ENCODE measurements at places on chromosomes 7 and 10.

DNA sequence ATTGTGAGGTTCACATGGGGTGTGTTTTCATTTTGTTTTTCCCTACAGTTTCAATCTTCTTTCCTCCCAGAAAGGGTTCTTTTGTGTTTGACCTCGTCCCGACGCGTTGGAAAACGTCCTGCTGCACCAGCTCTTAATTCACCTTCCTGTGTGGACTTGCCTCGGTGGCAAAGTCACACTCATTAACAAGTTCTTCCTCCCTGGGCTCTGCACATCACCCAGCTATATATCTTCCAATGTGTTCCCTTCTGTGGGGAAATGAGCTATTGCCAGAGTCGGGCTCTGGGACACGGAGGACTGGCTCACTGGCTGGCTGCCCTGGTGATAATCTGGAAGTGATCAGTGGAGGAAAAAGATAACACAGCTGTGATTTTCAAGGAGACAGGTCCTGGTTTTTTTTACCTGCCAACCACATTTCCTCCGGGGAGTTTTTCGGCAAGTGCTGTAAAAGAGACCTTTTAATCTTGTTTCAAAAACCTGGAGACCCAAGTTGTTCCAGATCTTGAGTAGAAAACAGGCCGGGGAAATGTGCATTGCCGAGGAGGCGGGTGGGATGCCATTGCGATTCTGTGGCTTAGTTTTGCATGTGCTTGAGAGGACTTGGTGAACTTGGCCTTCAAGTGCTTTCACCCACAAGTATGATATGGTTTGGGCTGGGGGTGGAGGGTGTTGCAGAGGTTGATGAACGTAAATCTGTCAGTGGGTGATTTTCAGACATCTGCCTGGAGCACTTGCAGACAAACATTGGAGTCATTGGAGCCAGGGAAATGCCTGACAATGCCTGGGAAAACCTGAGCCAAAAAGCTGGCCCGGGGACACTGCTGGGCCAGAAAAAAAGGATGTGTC, 96.5 kb upstream of the CREB5 start:
- DNase-seq = peak; percentile 13
- no peak overlapping the region for H3K4me3 ChIP-seq
- H3K27me3 ChIP-seq = peaks cover 7% of the 10 kb centered on the region
- H3K27ac ChIP-seq = peak overlapping the region; percentile 84
- no peaks in the 10 kb centered on the region for H3K36me3 ChIP-seq

- no peaks in the 10 kb centered on the region for H3K27me3 ChIP-seq
- H3K4me1 ChIP-seq = peaks cover 5% of the 10 kb centered on the region
- DNase-seq = no peak
- H3K36me3 ChIP-seq = no peaks in the 10 kb centered on the region
- H3K4me3 ChIP-seq = no peak overlapping the region
Observed at GRCh38 chr7:28001896-28002295, 178.7 kb downstream of the JAZF1 start.

DNA sequence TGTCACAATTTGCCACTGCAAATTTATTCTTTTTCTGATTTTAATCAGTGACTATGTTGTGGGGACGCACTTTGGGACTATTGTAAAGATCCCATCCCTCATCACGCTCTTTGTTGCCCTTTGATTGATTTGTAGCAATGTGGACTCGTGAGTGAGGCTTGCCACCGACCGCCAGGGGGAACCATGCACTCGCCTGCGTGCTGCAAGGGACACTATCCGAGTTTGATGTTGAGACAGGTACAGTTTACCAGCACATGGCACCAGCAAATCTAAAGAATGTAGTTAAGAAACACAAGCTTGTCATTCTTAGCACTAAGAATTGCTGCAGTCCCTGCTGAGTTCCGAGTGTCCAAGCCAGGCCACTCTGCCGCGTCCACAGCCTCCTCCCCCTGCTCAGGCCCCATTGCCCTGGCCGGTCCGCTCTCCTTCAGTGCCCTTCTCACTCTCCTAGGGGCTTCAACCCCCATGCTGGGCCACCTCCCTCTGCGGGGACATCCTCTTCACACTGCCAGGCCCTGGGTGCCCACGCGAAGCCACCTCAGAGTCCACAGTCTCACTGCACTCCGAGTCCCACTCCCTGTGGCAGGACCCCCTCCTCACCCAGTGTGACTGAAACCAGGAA, 2.0 kb upstream of the SFTPA2 start:
- peak; percentile 78 for DNase-seq
- H3K4me1 ChIP-seq = peaks cover 10% of the 10 kb centered on the region
- peak overlapping the region; percentile 75 for H3K4me3 ChIP-seq
- no peak overlapping the region for H3K27ac ChIP-seq

- DNase-seq = no peak
- H3K4me1 ChIP-seq = no peaks in the 10 kb centered on the region
Observed at GRCh38 chr7:154484406-154484805, 432.2 kb downstream of the DPP6 start.

DNA sequence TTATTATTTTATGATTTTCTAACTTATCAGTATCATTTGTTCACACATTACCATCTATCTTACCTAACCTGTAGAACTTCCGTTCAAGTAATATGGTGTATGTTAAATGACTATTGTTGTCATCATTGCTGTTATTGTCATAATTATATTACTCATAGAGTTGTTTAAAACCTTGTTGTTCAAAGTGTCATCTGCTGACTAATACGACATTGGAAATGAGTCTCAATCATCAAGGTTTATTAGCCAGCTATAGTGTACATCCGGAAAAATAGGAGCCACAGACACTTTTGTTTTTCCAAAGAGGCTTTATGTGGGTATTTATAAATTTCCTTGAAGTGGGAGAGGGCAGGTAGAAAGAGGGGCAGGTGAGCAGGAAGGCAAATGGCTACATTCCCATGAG, 386.9 kb upstream of the LRRTM3 start:
- H3K27ac ChIP-seq = no peak overlapping the region
- DNase-seq = no peak
- H3K4me3 ChIP-seq = no peak overlapping the region
- H3K27me3 ChIP-seq = no peaks in the 10 kb centered on the region
- H3K36me3 ChIP-seq = no peaks in the 10 kb centered on the region

DNA sequence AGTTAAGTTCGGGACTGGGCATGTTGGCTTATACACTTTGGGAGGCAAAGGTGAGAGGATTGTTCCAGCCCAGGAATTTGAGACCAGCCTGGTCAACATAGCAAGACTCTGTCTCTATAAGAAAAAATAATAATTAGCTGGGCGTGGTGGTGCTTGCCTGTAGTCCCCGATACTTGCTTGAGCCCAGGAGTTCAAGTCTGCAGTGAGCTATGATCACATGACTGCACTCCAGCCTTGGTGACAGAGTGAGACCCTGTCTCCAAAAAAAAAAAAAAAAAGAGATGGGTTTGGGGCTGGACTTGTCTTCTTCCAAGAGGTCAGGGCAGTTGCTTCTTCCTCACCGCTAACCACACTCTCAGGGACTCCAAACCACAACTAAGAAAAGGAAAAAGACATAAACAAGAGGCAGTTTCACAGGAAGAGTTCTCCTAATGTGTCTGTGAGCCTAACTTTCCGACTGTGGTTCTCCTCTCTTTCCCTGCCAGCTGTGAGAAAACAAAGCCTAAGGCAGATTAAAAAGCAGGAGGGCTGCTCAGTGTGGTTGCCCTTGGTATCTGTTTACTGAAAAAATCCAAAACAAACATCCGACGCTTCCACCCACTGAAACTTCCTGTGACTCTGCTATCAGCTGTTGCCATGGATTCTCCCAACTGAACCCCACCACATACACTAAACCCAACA, 2.4 kb upstream of the SERPINE1 start:
- no peak for DNase-seq
- no peak overlapping the region for H3K4me3 ChIP-seq
- H3K4me1 ChIP-seq = peaks cover 57% of the 10 kb centered on the region
- H3K27me3 ChIP-seq = peaks cover 28% of the 10 kb centered on the region

GRCh38 chr10:96587264-96588059, 650 bp upstream of the TM9SF3 start:
- no peak overlapping the region for H3K27ac ChIP-seq
- no peak for DNase-seq
- H3K4me3 ChIP-seq = no peak overlapping the region
- H3K36me3 ChIP-seq = peaks cover 5% of the 10 kb centered on the region

DNA sequence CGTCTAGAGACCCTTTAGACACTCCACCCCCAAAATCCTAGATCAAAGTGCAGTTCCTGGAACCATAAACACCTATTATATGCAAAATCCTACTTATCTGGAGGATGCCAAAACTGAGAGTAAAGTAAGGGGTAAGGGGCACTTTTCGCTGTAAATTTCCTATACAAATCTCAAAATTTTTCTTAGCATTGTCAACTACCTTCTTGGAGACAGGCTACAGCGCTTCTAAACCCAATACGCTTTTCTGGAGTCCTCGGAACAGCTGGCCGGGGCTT, 10.4 kb downstream of the TWIST1 start:
- no peak overlapping the region for H3K27ac ChIP-seq
- H3K4me1 ChIP-seq = peaks cover 66% of the 10 kb centered on the region
- H3K36me3 ChIP-seq = no peaks in the 10 kb centered on the region
- peak overlapping the region; percentile 86 for H3K4me3 ChIP-seq
- peaks cover 90% of the 10 kb centered on the region for H3K27me3 ChIP-seq

DNA sequence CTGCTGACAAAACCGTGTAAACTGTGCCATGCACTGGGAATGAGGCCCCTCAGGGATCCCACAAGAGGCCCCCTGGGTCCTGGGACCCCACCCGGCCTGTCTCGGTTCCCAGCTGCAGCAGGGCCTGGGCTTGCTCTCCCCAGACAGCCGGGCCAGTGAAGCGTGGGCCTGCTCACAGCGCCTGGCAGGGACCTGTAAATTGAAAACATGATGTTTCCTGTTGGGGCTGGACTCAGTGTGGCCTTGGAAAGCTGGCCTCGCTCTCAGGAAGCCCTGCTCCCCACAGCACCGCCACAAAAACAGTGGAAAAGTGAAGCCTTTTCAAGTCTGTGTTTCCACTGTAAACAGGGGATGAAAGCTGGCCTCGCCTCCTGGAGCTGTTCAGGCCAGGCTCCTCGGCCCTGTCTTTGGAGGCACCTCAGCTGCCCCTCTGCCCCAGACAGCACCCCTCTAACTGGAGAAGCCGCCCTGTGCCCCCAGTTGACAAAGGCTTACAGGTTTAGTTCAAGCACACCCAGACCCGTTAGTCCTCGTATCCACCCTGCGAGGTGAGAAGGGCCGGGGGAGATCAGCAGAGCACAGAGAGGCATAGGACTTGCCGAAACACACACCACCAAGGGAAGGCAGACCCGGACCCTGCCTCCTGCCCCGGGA, 108.3 kb downstream of the ZMIZ1 start:
- H3K4me3 ChIP-seq = peak overlapping the region; percentile 28
- H3K36me3 ChIP-seq = no peaks in the 10 kb centered on the region
- H3K27ac ChIP-seq = peak overlapping the region; percentile 94
- no peak for DNase-seq

Data from nephron progenitor cell (in vitro differentiated cells).